ENCODE measurements at places on chromosomes 5 and 9.

GRCh38 chr9:34126207-34127034 lies at the start of gene DCAF12:
Gene DCAF12, minus strand, starts transcription at chr9:34126698. Its CDS starts 267 bp downstream, at chr9:34126431.
- DNase-seq: peak; percentile 78

DNA sequence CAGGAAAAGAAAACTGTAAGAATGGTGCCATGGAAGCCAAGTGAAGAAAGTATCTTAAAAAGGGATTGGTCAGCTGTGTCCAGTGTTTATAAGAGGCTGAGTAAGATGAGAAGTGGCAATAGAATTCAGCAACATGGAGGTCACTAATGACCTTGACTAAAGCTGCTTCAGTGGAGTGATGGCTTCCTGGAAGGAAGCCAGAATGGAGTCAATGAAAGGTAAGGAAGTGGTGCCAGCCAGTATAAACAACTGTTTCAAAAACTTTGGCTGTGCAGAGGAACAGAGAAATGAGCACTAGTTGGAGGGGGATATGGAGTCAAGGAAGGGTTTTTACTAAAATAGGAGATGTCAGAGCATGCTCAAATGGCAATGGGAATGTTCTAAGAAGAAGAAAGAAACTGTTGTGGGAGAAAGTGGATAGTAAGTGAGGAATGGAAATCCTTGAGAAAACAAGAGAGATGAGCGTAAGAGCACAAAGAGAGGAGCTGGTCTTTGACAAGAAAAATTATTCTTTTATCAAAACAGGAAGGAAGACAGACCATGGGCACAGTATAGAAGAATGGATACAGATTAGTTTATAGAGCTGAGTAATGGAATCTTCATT lies 11.1 kb upstream of the NRG2 start:
- DNase-seq: no peak

GRCh38 chr5:42600441-42600840 lies 156.2 kb upstream of the CCDC152 start:
- no peak for DNase-seq

- no peak for DNase-seq
These were observed 120.7 kb upstream of the SPATA31C2 start for GRCh38 chr9:88259001-88259400.

GRCh38 chr5:127079994-127080491 lies 6.7 kb upstream of the C5orf63 start:
- DNase-seq: no peak

DNA sequence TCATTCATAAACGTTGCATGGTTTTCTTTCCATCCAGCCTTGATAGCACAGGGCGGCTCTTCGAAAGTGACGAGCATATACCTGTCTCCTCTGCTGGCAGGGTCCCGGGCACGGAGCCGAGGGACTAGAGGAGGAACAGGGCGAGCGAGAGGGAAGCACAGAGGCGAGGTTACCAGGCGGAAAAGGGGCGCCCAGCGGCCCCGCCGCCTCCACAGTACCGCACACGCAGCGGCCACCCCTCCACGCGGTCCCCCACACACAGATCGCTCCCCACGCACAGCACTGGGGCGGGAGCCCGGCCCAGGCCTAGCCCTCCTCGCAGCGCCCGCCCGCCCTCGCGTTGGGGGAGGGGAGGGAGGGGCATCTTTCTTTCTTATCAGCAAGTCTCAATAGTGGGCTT lies 296.6 kb upstream of the DAB2 start:
- DNase-seq: no peak

GRCh38 chr5:123088031-123088805 lies 823 bp upstream of the PRDM6 start:
- DNase-seq: no peak

GRCh38 chr9:96491079-96491879 lies 41.3 kb downstream of the HABP4 start:
- DNase-seq: no peak

DNA sequence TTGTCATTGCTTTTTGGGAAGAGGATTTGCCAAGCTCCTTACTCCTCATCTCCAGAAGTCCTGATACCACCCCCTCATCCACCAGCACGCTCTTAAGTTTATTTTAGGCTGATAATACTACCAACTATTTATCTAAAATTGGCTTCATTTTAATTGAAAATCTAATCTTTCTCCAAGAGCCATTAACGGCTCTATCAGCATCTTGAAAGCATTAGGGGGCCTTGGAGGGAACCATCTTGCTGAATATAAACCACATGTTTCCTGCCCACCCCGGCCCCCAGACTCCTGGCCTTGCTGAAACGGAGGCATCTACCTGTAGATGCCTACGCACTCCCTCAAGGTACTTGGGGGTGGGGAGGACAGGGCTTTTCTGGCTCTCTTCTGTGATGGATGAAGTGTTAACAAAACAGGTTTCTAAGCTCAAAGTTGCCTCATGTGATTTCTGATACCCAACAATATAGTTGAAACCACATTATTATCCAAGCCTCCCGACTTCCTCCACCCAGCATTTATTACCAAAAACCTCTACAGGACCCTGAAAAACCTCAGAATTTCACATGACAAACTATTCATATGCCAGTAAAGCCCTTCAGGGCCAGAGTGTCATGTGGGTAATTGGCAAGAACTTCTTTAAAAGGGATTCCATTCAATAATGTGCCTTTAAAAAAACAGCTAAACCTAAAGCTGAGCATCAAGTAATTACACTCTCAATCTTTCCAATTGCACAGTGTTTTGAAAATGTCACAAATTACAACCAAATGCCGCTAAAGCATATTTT lies 96.7 kb downstream of the SAXO1 start:
- no peak for DNase-seq

DNA sequence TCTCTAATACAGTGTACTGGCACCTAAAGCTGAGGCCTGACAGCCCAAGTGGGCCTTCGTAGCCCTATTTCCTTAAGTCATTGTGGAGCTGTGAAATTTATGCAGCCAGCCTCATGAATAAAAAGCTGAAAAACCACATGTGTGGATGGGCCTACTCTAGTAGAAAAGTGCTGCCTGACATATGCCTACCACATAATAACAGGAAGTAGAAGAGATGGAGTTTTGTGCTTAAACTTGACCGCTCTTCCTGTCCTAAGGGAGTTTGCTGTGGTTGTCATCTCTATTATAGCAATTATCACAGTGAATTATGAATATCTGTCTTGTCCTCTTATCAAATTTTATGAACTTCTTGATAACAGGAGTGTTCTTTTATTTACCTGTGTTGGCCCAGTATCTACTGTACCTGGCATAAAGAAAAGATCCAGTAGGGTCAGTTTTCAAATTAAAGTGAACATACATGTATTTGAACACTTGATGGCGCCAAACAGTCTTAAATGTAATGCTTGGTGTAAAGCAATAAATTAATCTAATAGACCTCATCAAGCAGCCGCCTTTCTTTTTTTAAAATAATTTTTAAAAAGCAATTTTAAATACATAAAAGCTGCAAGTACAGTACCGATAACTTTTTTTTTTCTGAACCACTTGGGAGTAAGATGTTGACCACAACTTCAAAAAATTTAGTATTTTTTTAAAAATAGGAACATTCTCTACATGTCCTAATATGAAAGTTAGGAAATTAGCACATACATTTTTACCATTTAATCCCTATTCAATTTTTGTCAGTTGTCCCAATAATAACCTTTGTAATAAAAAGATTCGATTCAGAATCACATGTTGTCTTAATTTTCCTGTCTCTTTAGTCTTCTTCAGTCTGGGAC lies 51.0 kb downstream of the FKTN start:
- DNase-seq: peak; percentile 50

DNA sequence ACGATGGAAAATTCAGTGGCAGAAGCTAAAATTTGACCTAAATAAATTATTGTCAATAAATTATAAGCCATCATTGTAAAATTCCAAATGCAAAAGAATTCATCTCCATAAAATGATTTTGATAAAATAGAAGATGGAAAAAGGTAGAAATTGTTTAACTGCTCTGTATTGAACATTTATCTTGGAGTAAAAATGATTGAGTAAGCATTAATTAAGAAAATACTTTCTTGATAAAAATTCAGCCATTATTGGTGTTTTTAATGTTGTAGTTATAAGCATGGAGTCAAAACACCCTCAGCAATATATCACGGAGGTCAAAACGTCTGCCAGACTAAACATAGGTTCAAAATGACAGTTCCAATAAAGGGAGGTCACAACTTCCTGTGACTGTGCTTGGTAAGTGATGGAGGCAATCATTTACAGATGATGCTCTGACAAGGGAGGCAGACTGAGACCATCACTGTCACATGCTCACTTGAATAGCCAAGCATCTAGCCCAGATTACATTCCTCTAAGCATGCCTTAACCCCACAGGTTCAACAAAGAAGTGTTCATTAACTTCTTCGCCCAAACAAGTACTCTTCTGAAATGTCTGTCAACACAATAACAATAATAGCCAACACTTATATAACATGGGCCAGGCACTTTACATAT lies 69.5 kb downstream of the SH3TC2 start:
- no peak for DNase-seq

DNA sequence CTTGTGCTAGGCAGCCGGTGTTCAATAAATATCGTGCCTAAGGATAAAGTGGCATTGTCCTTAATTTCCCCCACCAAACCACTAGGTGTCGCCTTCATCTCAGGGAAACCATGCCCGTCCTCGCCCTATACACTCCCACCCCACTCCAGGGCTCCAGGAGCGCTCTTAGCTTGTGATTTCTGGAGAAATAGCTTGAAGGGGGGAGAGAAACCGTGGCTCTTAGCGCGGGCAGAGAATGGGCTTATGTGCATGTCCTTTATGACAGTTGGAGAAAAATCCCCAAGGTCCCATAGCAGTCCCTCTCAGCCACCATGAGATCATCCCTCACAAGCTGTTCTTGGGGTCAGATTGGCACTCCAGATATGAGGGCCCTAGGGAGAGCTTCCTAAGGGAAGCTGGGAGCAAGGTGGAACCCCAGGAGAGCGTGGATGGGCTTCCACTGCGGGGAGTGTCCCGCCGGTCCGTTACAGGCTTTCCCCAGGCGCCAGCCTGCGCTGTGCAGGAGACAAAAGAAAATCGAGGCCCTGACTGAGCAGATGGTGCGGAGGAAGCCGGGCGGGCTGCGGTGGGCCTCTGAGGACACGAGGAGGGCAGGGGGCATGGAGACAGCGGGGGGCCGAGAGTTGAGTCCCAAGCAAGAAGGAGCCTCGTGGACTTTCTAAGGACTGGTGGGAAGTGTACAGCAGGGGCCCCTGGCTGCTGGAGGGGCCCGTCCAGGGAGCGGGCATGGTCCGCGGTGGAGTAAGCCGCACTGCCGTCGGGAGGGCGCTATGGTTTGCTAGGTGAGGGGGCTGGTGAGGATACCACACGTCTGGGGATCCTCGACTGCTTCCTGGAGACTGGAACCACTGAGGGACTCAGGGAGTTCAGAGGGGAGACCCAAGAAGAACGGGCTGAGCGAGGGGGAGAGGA lies 750 bp upstream of the NPR2 start:
- DNase-seq: peak; percentile 32

DNA sequence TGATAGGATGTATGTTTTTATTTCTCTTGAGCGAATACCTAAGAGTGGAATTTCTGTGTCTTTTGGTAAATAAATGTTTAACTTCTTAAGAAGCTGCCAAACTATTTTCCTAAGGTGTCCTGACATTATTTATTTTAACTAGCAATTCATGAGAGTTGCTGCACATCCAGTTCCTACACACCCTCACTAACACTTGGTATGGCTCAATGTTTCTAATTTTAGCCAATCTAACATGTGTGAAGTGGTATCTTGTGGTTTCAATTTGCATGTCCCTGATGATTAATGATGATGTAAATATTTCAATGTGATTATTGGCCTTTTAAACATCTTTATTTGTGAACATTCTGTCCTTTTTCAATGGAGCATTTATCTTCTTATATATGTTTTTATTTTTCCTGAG lies 2095.5 kb upstream of the C9orf72 start:
- no peak for DNase-seq

DNA sequence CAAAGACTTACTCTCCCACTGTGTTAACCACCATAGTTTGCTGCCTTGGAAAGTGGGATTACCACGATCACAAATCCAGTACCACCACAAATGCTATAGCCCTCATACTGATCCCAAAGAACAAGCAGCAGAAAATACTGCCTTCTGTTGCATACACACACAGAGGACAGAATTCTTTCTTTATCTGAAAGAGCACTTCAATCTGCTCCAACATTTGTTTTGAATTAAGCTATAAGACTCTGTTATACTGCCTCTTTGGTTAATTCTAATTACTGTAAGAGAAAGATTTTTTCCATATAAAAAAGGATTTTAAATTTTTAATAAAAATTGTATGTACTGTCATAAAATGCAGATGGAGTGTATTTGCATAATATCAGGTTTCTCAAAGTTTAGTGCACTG lies 69.8 kb downstream of the YIPF5 start:
- DNase-seq: no peak

DNA sequence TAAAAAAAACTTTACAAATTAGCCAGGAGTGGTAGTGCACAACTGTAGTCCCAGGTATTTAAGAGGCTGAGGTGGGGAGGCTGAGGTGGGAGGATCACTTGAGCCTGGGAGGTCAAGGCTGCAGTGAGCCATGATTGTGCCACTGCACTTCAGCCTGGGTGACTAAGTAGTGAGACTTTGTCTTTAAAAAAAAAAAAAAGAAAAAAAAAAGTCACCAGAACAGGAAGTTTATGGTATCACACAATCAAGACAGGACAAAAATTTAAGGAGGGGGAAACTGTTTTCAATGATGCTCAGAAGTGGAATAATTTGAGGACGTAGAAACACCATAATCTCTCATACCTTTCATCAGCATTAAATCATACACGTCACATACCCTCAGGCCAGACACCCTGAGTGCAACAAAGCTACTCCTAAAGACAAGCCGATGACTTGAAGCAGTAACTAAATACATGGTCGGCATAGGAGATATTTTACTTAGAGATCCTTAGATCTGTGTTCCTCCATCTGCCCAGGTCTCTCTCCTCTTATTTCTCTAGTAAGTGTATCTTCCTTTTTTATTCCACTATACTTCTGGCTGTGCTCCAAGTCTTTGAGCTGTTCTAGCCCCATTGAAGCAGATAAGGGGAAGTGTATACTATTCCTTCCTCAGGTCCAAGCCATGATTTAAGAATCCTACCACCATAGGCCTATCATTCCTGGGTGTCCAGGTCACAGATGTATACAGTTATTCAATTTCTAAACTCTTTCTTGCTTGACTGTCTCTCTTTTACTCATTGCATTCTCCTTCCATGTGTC lies 91.3 kb upstream of the APC start:
- DNase-seq: no peak

- no peak for DNase-seq
These were observed 6.2 kb downstream of the ZER1 start for GRCh38 chr9:128765499-128765898.
